ENCODE measurements at places on chromosomes 1 and 21. TPM values are rescaled to one million over a fixed set of nuclear protein-coding genes. Genes with fewer than 3 reads are reported as not detected.

FLG2 gene
- total RNA-seq: not detected

SPATA46 gene
- total RNA-seq: not detected

KHDRBS1 gene
- 137 TPM for total RNA-seq

C1orf167 gene
- 0.97 TPM for total RNA-seq

UTS2 gene
- total RNA-seq: 10.8 TPM

CHODL gene
- not detected for total RNA-seq

CHIA gene
- total RNA-seq: not detected

CENPF gene
- total RNA-seq: 145 TPM

GRCh38 chr1:213020016-213020415 lies 4.3 kb upstream of the ANGEL2 start:
- DNase-seq: no peak

GRCh38 chr1:208217781-208218180 lies 26.4 kb downstream of the PLXNA2 start:
- no peak for DNase-seq

GRCh38 chr1:1335792-1336248 lies 4.7 kb downstream of the TAS1R3 start:
- no peak for DNase-seq

- DNase-seq: no peak
Measured at GRCh38 chr1:39758556-39759435, 12.4 kb downstream of the OXCT2 start.

DNA sequence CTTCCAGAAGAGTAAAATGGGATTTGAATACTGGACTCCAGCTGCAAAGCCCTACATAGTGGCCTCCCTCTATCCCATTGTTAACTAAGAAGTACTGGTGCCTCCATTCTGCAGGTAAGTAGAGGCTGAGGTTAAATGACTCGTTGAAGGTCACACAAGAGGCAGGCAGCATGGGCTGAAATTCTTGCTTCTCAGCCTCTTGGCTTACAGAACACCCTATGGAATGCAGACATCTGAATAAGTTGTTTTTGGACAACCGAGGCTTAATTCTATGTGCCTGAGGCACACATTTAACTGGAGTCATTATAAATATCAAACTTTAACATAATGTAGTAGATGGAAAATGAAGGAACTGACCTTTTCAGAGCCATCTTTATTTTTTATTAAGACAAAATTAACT lies 5.7 kb downstream of the DNAJC11 start:
- DNase-seq: no peak

- no peak for DNase-seq
Measured at GRCh38 chr1:15295696-15296095, 48.7 kb downstream of the FHAD1 start.

GRCh38 chr1:33430692-33431593 lies at the start of gene PHC2:
Gene PHC2 (minus strand): TSS chr1:33431095. CDS start chr1:33375539, 55,556 bp downstream.
- DNase-seq: peak; percentile 97

DNA sequence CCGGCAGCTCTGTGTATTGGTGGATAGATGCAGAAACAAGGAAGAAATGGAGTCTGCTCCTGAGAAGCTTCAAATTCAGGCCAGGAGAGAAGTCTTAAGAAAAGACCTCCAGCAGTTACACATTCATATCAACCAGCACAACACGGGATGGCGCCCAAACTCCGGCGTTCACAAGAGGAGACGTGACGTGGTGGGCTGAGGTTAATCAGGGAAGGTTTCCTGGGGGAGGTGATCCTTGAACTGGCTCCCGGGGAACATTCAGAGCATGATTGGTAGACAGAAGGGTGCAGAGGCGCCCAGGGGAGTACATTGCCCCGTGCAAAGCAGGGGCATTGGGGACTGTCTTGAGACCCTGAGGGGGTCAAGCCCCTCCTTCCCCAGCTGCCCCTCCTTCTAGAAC lies 27.7 kb upstream of the SPSB1 start:
- no peak for DNase-seq

DNA sequence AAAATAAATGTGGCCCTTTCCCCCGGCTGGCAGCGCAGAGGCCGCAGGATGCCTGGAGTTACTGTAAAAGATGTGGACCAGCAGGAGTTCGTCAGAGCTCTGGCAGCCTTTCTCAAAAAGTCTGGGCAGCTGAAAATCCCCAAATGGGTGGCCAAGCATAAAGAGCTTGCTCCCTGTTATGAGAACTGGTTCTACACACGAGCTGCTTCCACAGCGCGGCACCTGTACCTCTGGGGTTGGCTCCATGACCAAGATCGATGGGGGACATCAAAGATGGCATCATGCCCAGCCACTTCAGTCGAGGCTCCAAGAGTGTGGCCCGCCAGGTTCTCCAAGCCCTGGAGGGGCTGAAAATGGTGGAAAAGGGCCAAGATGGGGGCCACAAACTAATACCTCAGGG lies 95.9 kb downstream of the LRIG2 start:
- no peak for DNase-seq

- no peak for DNase-seq
Measured at GRCh38 chr1:107276247-107276646, 135.4 kb downstream of the NTNG1 start.

GRCh38 chr1:66752671-66753371 lies 562 bp downstream of the DYNLT5 start:
- DNase-seq: no peak

DNA sequence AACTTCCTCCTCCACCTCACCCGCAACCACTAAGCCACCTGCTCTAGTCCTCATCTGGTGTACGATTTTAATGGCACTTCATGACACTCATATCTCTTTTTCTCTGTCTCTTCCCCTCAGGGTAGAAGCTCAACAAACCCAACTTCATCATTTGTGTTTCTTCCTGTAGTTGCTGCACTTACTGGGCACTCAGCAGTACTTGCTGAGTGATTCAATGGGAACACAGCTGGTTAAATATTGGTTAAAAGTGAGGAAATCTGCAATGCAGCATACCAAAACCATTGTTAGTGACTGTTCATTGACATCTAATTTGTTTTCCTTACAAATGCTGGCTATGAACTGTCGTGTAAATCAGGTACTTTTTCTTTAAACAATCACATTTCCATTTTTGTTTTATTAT lies 541.1 kb upstream of the PRMT6 start:
- no peak for DNase-seq

DNA sequence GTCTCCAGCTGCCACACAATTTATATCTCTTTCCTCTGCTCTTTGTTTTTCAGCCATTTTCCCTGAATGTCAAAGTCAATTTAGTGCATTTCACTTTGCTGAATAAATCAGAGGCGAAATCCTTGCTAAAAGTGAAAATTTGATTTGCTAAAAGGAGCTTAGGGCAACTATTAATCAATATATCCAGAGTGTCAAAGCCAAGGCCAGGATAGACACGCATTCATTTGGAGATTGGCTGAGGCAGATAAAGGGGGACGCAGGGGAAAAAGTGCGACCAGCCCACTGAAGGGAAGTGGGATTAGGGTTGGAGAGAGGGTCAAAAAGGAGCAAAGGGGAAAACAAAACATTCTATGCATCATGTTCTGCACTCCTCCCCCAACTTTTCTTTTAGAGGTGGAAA lies 132.4 kb upstream of the USH2A start:
- no peak for DNase-seq

GRCh38 chr1:30330644-30331043 lies 392.7 kb downstream of the MATN1 start:
- no peak for DNase-seq

- DNase-seq: no peak
Measured at GRCh38 chr1:63730211-63730610, 43.6 kb upstream of the ROR1 start.

DNA sequence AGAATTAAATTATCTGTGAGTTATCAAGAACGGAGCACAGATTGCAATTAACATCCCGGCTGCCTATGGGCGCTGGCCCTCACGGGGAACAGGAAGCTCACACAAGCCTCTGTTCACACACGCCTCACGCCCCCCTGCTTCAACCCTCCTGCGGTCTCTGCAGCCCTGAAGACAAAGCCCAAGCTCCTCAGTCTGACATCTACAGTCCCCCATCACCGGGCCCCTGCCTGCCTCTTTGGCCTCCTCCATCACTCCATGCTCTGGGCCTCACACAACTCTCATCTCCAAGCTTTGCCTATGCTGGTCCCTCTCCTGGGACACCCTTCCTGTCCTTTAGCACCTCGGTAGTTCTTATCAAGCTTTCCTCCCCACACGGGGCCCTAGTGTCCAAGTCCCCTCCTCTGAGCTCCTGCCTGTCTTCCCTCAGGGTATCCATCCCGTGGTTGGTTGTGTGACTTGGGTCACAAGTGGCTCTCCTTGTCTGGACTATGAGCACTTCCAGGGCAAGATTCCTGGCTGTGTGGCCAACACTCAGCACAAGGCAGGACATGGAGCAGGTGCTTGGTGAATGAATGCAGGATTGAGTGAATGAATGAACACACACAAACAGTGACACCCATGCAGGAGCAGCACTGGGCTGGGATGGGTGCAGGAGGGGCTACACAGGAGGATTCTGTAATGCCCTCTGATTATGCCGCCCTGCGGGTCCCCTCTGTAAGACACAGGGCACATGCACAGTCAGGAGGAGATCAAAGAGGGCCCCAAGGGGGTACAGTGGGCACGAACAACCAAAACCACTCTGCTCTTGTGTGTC lies 116.1 kb downstream of the DMRTB1 start:
- peak; percentile 16 for DNase-seq

DNA sequence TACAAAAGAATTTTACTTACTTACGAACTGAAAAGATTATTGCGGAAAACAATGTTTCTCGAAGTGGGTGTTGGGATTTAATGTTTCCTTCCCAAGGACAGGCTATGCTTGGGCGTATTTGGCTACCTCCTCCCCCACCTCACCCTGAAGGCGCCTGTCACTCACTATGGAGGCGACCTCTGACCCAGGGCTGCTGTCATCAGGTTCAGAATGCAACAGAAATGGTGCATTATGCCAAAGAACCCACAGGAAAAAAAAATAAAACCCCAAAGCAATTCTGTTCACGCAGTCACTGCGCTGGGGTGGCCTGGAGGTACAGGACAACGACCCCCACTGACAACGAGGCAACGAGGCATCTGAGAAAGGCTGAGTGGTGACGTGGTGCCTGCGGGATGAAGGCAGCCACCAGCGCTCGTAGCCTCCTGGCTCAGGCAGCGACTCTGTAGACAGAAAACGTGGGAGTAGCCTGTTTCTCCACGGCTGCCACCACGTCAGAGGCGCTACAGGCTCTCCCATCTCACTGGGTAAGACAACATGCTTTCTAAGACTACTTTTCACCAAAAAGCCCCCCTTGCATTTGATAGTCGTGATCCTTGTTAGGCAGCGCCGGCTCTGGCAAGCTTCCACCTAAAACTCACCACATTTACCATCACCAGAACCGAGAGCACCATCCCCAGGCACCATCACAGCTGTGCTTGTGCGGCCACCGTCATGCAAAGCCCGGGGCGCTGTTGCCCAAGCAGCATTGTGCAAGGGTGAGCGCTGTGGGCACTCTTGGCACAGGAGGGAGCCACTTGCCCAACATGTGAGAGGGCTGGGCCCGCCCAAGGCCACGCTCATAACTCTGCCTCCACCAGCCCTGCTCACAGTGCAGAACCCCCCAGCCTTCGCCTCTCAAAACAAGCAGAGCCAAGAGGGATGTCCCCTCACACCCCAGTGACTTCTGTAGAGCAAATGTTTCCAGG lies 14.3 kb downstream of the NADK start:
- no peak for DNase-seq

- DNase-seq: no peak
Measured at GRCh38 chr1:205961991-205962820, 18.9 kb upstream of the SLC26A9 start.

Measured in Caco-2 (cell line).